ENCODE measurements at places on chromosomes 6 and 20.

- no peak for DNase-seq
Measured at GRCh38 chr20:7916648-7917047, 23.6 kb downstream of the HAO1 start.

DNA sequence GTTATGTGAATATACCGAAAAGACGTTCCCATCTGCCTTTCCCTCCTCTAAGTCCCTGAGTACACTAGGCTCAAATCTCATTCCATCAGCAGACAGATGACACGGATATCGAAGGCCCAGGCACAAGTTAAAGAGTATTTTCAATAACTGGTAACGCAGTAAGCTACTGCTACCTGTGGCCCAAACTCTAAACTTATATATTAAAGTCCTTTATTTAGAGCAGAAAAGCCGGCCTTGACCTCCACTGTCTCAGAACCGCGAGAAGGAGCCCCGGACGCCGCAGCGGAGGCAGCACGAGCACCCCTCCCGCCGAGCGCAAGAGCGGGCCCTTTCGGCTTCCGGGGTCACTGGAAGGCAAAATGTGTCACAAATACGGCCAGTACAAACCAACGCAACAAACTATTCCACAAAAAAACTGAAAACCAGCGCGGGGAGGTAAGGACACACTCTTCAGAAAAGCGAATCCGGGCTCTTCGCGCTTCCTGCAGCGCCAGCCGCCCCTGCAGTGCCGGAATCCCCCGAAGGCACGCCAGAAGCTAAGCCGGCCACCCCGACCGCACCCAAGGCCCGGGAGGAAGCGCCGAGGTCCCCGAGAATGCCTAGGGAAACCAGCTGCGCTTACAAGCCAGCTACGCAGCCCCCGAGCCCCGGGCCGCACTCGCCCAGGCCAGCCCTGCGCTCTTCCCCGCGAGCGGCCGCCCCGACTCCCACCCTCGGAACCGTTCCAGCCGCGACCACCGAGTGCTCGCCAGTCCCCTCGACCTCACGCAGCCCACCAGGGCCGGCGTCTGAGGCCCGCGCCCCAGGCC, 681 bp downstream of the DIDO1 start:
- DNase-seq = peak; percentile 34

DNA sequence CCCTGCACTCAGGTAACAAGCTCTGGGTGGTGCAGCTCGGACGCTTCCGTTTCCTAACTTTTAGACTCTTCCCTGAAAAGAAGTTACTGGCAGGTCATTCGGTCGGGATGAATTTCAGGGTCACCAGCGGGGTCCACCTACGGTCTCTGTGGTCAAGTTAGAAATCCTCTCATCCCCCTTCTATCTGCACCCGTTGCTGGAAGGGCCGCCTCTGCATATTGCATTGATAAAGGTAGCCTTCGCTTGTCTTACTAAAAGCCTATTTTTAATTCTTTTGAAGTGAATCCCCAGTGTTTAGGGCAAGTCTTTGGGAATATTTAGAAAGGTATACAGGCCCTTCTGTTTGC, 47.3 kb downstream of the LRRN4 start:
- DNase-seq = no peak

GRCh38 chr20:63180569-63181185, 35.3 kb downstream of the YTHDF1 start:
- DNase-seq = no peak

- DNase-seq = no peak
Measured at GRCh38 chr6:37460805-37461204, 27.8 kb downstream of the CMTR1 start.

GRCh38 chr20:46322641-46323040, 14.3 kb upstream of the CDH22 start:
- no peak for DNase-seq

DNA sequence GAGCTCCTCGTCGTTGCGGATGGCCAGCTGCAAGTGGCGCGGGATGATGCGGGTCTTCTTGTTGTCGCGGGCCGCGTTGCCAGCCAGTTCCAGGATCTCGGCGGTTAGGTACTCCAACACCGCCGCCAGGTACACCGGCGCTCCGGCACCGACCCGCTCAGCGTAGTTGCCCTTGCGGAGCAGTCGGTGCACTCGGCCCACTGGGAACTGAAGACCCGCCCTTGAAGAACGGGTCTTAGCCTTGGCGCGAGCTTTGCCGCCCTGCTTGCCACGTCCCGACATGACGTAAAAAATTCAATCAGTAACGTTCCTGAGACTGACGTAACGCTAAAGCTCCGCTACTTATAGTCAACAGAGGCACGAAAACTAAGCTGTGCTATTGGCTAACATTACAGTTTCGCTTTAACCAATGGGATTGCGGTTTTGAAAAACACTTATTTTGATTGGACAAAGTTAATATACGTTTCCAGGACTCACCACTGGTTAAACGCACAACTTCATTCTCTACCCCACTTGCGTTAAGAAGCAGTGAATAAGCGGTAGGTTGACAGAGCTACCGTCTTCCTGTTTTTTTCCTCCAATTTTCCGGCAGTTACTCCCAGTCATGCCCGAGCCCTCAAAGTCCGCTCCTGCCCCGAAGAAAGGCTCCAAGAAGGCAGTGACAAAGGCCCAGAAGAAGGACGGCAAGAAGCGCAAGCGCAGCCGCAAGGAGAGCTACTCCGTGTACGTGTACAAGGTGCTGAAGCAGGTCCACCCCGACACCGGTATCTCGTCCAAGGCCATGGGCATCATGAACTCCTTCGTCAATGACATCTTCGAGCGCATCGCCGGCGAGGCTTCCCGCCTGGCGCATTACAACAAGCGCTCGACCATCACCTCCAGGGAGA, 73.9 kb downstream of the OR2B2 start:
- peak; percentile 98 for DNase-seq

GRCh38 chr6:106716966-106717365, 87.6 kb downstream of the QRSL1 start:
- no peak for DNase-seq

GRCh38 chr20:47295129-47295813, 61.2 kb downstream of the ZMYND8 start:
- DNase-seq = no peak

GRCh38 chr6:74408844-74409243, 712.8 kb downstream of the CD109 start:
- no peak for DNase-seq

GRCh38 chr6:39453241-39453640, 130.7 kb upstream of the KCNK16 start:
- DNase-seq = no peak

- no peak for DNase-seq
Measured at GRCh38 chr20:63891061-63892002, 3.6 kb upstream of the DNAJC5 start.

- no peak for DNase-seq
Measured at GRCh38 chr20:8744228-8744844, 324.6 kb upstream of the PLCB4 start.

Data from A549 (cell line).